ENCODE measurements at places on chromosomes 7 and 10.

- DNase-seq: no peak
Observed at GRCh38 chr10:14530465-14530864, 199.7 kb upstream of the FRMD4A start.

DNA sequence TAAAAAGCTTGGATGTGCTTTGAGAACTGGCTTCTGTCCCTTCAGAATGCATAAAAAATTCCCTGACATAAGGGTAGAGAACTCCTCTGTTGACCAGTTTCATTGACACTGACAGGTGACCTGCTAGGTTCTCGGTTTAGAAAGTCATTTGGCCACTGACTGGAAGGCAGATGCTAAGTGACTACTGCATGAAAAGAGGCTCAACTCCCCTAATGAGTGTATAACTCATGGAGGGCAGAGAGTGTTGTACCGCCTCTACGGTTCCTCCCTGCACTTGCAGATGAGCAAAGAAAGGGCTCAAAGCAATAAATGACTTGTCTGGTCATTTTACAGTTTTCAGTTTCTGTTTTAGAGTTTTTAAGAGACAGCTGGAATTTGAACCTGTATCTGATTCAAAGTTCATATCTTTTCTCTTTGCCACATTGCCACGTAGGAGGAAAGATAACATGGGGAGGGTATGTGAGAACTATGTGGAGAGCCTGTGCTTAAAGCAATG lies 2.9 kb upstream of the FGL2 start:
- no peak for DNase-seq

DNA sequence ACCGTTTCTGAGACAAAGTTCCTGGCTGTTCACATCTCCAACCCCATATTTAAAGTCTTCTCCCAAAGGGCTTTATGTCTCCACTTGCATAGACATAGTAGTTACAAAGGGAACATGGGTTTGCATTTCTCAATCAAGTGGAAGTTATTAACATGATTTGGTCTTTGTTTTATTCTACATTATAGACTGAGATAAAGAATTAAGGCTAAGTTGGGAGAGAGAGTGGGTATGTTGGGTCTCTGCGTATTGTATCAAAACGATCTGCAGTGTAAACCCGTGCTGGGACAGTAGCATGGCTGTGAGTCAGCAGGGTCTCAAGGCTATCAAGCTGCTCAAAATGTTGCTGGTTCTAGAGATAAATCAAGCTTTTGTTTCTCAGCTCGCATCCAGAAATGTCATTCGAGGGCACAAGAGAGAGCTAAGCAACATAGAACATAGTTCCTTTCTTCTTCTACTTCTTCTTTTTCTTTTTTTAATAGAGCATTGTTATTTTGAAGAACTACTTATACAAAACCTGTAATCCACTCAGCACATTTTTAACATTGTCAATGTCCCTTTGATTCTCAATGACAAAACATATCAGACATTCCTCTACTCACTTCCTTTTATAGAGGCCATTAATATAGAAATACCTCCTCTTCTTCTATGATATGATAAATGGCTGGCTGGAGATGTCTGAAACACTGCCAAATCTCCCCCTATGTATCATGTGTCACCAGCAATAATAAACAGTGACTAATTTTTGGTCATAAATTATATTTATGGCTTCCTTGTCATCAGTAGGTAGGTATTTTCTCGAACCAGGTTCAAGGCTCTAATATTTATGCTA lies 34.5 kb upstream of the RHOBTB1 start:
- DNase-seq: no peak

DNA sequence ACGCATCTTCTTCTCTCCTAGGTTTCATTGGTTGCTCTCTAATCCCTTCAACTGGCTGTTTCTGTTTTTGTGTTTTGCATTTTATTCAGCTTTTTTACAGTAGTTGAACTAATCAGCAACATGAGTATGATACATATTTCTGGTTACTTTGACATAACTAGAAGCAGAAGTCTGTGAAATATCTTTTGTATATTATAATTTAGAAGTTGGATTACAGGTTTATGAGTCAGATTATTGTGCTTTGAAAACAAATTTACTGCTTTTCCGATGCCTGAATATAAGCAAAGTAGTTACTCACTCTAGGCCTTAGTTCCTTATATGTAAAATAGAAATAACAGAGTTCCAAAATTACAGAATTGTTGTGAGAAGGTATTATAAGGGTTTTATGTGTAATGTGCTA lies 96.2 kb upstream of the MEOX2 start:
- DNase-seq: no peak

DNA sequence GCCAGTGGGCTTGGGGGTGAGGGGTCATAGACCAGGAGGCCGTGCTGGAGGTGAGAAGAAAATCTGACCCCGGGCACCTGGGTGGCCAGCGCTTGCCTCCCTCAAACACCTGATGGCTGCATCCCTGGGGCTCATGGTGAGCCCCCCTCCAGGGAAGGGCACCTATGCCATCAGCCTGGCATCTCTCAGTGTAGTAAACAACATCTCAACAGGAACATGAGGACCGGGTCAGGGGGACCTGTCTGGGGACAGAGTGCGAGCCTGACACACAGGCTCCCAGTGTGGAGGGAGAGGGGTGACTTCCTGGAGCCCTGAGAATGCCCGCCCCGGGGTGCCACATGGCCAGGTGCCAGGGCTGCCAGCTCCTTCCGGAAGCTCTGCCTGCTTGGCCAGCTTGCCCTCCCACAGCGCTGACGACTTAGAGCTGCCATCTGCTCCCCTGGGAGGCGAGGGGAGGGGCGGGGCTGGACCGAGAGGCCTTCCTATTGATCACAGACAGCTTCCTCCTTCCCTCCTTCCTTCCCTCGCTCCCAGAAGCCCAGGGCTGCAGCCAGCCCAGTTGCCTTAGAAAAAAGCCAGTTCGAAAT lies 12.3 kb downstream of the STX1A start:
- DNase-seq: no peak

DNA sequence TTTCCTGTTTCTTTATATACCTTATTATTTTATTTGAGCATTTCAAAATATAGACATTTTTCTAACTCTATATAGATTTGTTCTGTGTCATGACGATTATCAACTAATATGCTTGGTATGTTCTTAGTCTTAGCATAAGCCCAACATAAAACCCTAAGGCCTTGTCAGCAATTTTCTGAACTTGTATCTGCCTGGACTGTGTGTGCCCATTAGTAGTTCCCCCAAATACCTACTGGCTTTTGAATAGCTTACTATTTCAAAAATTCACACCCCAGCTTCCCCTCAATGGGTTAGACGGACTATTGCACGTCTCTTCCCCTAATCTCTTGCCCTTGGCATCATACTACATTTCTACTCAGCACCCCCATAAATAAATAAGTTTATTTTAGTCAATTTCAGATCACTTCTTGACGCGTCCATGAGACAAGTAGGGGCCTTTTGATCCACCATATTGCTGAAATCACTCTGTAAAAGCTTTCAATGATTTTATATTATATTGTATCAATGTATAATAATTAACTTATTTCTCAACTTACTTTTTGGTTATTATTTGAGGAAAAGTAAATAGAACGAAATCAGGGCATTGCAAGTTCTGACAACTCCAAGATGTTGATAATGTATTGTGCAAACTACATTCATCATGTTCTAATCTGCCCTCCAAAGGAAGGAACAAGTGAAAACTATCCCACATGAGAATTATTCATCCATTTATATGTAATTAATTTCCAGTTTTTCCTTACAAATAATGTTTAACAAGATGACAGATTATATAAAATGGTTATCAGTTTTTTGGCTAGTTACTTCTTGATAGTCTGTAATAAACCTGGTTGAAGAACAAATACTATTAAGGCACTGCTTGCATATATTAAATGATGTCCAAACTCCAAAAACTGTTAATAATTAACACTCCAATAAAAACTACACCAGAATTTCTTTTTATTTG lies 1.1 kb upstream of the AKR1C3 start:
- no peak for DNase-seq

DNA sequence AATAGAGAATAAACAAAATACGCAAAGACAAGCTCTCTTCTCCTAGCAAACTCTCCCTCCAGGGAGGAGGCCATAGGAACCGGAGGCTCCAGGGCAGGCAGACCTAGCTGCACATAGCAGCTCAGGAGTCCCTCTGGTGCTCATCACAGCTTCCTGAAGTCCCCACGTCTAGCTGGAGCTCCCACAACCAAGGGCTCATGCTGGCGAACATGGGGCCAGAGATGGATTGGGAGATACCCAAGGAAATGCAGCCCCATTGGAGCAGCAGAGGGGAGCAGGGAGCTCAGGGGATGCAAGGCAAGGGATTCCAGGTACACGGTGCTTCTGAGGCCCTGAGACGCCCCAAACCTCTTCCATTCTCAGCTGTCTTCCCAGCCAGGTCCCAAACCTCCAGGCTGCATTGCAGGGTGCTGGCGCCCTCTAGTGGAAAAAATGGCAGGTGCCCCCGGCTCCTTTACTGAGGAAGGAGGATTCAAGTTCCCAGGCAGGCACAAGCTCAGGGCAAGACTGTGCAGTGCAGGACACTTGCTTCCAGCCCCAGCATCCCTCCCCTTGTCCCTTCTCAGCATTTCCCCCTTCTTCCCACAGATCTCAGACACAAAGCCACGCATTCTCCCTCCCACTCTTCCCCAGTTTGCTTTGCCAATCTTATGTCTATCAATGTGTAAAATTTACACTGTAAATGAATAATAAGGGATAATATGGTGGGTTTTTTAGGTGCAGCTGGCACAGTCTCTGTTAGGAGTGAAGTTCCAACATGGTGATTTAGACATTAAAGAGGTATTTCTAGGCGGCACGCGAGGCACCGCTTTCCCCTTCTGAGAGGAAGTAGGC lies 46.2 kb downstream of the GPAM start:
- no peak for DNase-seq

DNA sequence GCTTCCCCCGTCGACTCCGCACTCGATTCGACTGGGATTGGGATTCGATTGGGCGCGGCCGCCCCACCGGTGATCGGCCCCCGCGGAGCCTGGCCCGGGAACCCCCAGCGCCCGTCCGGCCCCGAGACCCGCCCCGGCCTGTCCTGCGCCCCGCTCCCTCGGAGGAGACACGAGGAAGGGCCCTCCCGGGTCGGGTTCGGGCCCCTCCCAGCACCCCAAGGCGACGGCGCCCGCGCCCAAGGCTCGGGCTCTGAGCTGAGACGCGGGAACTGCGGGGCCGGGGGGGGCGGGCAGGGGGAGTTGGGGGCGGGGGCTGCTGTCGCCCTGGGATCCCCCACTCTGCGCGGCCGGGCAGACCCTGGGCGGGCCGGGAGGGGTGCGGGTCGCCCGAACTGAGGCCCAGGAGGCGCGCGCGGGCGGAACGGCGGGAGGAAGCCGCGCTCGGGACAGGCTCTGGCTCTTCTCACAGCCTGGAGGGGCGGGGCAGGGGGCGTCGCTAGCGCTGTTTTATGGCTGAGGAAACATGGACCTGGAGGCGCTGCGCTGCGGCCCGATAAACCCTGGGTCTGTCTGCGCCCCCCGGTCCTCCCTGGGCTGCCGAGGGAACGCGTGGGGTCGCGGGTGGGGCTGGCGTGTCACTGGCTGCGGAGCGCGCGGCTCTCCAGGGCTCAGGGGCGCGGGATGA lies 1.7 kb upstream of the NKX6-2 start:
- DNase-seq: no peak

- no peak for DNase-seq
Observed at GRCh38 chr10:119940487-119940886, 48.0 kb downstream of the SEC23IP start.

DNA sequence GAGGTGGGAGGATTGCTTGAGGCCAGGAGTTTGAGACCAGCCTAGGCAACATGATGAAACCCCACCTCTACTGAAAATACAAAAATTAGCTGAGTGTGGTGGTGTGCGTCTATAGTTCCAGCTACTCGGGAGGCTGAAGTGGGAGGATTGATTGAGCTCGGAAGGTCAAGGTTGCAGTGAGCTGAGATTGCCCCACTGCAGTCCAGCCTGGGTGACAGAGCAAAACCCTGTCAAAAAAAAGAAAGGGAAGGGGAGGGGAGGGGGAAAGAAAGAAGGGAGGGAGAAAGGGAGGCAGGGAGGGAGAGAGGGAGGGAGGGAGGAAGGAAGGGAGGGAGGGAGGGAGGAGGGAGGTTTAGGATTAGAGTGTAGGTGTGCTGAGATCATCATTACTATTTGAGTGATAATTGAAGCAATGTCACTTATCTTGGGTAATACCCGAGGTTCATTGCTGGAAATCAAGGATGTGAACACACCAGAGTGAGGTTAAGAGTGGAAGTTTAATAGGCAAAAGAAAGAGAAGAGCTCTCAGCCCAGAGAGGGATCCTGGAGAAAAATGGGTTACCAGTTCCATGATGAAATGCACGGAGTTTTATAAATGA lies 27.6 kb downstream of the VCL start:
- DNase-seq: no peak

- no peak for DNase-seq
Observed at GRCh38 chr10:62760401-62760800, 44.1 kb upstream of the ADO start.

DNA sequence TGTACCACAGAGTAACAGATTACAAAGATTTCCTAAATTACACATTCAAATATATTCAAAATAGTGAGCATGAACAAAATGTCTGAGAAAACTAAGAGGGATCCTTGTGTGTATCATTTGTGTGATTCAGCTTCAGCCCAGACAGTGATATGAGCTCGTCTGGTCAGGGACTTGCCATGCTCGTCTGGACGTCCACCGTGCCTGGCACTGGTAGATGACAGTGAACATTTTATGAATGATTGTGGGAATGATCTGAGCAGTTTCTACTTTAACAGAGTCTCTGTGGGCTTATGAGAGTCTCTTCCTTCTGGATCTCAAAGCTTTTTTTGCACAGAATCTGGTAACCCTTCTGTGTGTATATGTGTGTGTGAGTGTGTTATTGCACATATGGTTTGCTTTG lies 34.2 kb upstream of the ANKRD2 start:
- no peak for DNase-seq

GRCh38 chr7:102152672-102153598 lies 133.7 kb upstream of the SH2B2 start:
- DNase-seq: no peak
